ENCODE measurements at places on chromosomes 5 and 9. TPM values are rescaled to one million over a fixed set of nuclear protein-coding genes. Genes with fewer than 3 reads are reported as not detected.

The PAEP gene
- not detected for total RNA-seq

The C1QTNF3 gene
- 1.3 TPM for total RNA-seq

DNA sequence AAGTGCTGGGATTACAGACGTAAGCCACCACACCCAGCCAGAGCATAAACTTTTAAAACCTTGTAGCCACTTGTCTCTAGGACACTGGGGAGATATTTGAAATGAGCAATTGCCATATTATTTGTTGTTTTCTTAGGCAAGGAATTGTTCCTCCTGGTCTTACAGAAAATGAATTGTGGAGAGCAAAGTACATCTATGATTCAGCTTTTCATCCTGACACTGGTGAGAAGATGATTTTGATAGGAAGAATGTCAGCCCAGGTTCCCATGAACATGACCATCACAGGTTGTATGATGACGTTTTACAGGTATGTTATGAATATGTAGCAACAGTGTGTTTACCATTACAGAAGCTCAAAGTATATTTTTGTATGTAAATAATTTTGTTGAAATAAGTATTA, 30.5 kb downstream of the SFXN1 start:
- no peak for DNase-seq

GRCh38 chr5:119694284-119694683, 64.9 kb downstream of the FAM170A start:
- no peak for DNase-seq

DNA sequence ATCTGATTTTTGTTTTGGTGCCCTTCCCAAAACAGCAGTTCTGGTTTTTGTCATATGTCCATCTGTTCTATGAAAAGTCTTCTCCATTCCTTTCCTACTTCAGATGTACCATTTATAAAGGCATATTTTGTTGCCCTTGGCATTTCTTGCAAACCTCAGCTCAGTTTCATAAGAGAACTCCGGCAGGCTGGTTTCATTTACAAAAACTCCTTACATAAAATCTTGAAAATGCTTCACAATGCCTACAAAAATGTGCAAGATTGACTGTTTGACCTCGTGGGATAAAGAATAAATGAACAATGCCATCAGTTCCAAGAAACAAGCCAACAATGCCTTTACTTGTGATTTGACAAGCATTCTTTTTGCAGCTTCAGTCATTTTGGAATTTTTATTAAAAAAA, 39.1 kb upstream of the CTNNAL1 start:
- DNase-seq: no peak

GRCh38 chr5:120152472-120152871, 311.6 kb upstream of the PRR16 start:
- DNase-seq: peak; percentile 92

GRCh38 chr9:104786293-104786692, 22.4 kb downstream of the NIPSNAP3B start:
- no peak for DNase-seq

- DNase-seq: peak; percentile 85
These were observed 10.6 kb upstream of the SLC44A1 start for GRCh38 chr9:105233873-105234272.

- DNase-seq: no peak
These were observed 2.3 kb downstream of the LCNL1 start for GRCh38 chr9:136985027-136985602.

GRCh38 chr9:105127863-105128220, 116.6 kb upstream of the SLC44A1 start:
- peak; percentile 97 for DNase-seq
